ENCODE measurements at places on chromosomes 6 and 20.
A peak's percentile ranks its signal among the peaks of the same experiment; 100 is the strongest.

- no peak for DNase-seq
These were observed 14.1 kb downstream of the SLCO4A1 start for GRCh38 chr20:62656197-62656918.

GRCh38 chr6:144314562-144314961 is 29.4 kb downstream of the UTRN start:
- no peak for DNase-seq

- no peak for DNase-seq
These were observed 25.4 kb downstream of the ATG5 start for GRCh38 chr6:106300020-106300780.

DNA sequence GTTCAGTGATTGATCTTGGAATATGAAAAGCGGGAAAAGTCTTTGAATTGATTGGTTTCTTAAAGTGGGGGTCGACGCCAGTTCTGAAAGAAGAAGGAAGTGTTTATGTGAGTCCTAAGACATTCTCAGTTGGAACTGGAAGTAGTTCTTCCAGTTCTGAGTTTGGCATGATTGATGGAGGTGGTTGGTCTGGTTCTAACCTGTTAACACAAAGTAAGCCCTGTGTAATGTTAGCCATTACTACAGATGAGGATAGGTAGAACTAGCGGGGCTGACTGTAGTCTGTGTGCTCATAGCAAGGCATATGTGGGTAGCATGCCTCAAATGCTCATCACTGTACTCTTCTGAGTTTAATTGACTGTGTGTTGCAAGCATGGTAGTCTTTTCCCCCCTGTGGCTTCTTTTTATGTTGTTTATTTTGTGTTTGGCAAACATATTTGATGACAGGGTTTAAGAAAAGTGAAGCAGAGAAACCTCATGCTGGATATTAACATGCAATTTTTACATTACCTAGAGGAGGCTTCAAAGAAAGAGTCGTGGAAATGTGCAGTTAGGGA is 24.9 kb downstream of the CITED2 start:
- DNase-seq = no peak

DNA sequence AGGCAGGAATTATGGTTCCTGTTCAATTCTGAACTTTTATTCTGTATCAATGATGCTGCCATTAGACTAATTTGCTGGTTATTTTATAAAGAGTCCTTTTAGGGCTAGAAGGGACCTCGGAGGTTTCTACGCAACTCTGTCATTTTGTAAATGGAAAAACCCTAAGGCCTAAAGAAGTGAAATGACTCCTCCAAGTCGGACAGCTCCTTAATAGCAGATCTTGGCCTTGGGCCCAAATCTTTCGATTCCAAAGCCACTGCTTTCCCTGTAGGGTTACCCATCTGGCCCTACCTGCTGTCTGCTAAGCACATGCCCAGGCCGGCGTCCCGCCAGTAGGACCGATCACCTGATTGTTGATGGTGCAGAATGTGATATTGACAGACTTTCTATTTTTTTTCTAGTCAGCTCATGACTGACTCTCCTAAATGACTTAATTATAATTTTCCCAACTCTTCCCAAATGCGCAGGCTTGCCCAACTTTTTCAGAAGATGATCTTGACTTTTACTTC is 40.2 kb downstream of the PLEKHG1 start:
- DNase-seq = no peak

- no peak for DNase-seq
These were observed 65.5 kb downstream of the NRN1 start for GRCh38 chr6:5941188-5941587.

DNA sequence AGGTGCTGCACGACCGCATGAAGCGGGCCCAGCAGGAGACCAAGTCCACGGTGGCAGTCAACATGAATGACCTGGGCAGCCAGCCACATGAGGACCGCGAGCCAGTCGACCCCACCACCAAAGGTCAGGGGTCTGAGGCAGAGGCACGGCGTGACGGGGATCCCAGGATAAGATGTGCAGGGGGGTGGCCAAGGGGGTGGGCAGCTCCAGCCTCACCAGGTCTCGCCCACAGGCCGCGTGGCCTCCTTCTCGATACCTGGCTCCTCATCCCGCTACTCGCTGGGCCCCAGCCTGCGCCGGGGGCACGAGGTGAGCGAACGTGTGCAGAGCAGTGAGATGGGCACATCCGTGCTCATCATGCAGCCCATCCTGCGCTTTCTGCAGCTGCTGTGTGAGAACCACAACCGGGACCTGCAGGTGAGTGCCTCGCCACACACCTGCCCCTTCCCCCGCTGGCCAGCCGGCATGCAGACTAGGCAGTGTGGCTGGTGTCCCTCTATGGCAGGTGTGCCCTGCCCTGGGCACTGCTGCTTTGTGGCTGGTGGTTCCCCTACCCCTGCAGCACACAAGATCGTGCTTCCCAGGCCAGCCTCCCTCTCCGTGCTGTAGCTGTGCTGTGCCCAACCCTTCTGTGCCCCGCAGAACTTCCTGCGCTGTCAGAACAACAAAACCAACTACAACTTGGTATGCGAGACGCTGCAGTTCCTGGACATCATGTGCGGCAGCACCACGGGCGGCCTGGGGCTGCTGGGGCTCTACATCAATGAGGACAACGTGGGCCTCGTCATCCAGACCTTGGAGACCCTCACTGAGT is 25.9 kb downstream of the UQCC2 start:
- DNase-seq = no peak

- no peak for DNase-seq
These were observed 70.3 kb downstream of the HUS1B start for GRCh38 chr6:586553-586952.

GRCh38 chr6:29919506-29920445 is 22.6 kb upstream of the HLA-A start:
- no peak for DNase-seq

GRCh38 chr6:55524441-55524840 is 54.6 kb downstream of the HMGCLL1 start:
- no peak for DNase-seq

GRCh38 chr6:23031986-23032385 is 462.6 kb downstream of the HDGFL1 start:
- DNase-seq = no peak

- DNase-seq = no peak
These were observed 159.0 kb downstream of the GMDS start for GRCh38 chr6:2086326-2086965.

DNA sequence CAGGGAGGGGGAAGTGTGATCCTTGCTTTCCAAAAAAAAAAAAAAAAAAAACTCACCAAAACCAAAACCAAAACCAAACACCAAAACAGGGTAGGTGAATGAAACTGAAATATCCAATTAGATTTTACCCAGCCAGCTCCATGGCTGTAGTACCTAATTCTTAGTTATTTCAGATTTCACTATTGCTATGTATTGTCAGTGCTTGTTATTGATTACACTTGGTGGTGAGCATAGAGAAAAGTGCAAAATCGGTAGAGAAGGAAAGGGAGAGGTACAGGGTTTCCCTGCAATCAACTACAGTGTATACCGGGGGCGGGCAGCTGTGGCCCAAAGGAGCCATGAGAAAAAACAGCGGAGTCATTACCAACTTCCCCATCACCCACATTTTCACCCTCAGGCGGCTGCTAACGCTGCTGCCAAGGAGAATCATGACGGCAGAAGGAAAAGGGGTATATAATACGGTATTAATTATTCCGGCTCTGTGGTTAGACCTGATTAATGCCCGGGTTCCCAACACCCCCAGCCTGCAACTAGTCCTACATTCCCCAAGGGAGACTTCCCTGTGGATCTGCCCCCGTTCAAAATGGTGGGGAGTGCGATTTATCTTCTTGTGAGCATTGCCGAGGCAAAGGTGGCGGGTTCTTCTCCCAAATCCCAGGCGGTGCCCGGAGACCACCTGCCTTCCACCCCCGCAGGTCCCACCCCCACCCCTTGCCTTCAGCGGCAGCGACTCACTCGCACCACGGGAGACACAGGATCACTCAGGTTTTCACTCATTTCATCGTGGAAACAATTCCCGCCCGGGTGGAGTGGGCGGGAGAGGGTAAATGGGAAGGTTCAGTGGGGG is at the start of gene C6orf62:
Gene C6orf62 (minus strand): TSS at position 30 of the 847 bp plus-strand sequence. CDS start 486 bp downstream, outside the sequence.
- DNase-seq = peak; percentile 63

DNA sequence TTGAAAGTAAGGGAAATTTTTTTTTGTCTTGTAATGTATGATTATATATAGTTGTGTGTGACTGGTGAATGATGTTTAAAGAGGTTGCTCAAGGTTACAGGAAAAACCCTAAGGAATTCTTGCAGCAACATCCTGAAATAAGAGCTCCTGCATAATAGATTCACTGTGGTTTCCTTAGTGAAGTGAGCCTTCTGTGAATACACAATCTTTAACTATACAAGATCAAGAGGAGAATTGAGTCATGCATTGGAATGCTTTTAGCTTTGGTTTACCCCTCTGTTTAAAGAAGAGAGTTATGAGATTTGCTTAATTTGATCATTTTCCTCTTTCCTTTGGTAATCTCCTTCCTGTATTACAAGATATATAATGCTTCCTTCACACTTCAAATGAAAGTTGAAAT is 141.6 kb upstream of the EYA4 start:
- DNase-seq = no peak

GRCh38 chr6:47047479-47048407 is 5.6 kb upstream of the ADGRF1 start:
- no peak for DNase-seq

DNA sequence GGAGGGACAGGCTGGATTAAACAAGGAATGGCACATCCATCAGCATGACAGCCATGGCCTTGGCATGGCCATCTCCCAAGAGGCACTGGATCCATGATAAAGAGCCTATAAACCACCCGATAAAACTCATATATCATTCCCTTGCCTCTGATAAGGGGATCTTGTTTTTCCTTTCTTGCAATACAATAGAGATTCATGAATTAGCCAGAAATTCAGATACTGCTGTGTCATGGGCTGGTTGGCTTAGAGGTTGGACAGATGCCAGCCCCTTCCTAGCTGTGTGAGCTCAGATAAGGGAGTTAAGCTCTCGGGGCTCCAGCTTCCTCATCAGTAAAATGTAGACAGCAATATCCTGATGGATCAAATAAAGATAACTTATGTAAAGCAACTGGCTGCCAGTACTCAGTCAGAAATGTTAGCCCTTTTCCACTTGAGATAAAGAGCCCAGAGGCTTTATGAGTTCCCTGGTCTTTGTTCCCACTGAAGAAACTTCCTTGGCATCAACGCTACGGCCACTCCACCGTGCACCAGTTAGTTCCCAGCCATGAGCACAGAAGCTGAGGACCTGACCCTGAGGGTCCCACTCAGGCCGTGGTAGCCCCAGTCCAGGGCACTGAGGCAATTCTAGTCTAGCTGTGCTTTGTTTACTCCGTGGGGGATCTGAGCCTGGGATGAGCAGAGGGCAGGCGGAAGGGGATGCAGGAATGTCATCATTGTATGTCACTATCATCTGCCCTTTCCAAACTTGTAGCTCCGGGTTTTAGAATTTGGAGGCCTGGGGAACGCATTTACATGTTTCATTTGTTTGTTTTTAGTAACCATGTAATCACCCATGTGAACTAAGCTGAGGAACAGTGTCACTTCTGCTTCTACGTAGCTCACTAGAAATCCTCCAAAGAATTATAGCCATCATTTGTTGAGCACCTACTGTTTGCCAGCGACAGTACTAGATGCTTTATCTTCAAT is 67.2 kb upstream of the TBC1D7 start:
- no peak for DNase-seq

DNA sequence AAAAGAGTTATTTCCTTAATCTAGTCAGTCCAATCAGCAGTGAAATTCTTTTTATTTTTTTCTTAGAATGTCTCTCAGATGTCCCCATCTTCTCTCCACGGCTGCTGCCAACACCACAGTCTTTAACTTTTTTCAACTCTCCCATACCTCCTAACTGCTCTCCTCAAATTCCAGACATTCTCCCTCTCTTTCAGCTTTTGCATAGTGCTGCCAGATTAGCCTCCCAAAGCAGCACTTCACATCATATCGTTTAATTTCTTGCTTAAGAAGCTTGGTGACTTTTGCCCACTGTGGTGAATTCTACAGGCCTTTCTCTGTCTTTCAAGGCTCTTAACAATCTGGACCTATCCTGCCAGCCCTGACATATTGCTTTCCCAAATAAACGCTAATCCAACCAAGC is 233.4 kb downstream of the UST start:
- no peak for DNase-seq

DNA sequence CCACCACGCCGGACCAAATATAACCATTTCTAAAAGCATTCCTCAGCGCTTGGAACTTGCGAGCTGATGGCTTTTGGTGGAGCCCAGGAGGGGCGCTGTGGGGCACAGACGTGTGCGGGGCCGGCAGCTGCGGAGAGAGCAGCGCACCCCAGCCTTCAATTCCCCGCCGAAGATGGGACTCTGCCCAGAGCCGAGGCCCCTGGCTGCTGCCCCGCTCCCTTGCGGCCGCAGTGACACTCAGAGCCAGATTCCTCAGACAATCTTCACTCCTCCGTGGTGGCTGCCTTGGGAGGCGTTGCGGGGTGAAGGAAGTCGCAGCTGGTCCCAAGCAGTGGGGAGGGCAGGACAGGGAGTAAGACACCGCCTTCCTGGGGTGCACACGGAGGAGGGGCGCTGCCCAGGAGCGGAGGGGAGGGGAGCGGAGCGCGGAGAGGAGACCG is 87.7 kb downstream of the TMEM242 start:
- DNase-seq = peak; percentile 67

Data from activated naive CD4-positive, alpha-beta T cell treated with anti-CD3 and anti-CD28 coated beads, Interleukin-2, amount 50 U/mL, for 16 hours (primary cell).